ENCODE measurements at places on chromosomes 13 and 19.

- DNase-seq, result no peak
Measured at GRCh38 chr13:33139184-33139583, 123.0 kb downstream of the KL start.

GRCh38 chr13:71632721-71633120, 234.3 kb downstream of the DACH1 start:
- no peak for DNase-seq

- DNase-seq, result no peak
Measured at GRCh38 chr13:24280720-24281119, 28.7 kb upstream of the C1QTNF9 start.

GRCh38 chr19:51064534-51065220, at the start of gene KLK13:
KLK13 (minus strand) TSS chr19:51065092; CDS start chr19:51065067, 25 bp downstream.
- no peak for DNase-seq

DNA sequence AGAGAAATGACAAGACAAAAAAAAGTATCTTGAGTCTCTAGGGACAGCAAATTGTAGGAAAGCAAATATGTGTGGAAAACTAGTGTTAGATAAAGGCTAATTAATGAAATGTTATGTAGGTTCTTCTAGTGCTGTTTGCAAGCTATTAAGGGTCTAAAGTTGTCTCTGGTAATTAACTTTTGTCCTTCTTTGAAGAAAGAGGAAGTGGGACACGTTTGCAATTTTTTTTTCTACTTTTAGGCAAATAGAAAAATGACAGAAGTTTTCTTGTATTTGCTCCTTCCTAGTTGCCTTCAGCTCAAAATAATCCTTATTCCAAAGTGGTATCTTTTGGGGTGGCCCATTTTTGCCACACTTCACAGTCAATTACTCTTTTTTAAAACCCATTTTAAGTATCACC, 1877.7 kb upstream of the PRR20A start:
- DNase-seq, result no peak

DNA sequence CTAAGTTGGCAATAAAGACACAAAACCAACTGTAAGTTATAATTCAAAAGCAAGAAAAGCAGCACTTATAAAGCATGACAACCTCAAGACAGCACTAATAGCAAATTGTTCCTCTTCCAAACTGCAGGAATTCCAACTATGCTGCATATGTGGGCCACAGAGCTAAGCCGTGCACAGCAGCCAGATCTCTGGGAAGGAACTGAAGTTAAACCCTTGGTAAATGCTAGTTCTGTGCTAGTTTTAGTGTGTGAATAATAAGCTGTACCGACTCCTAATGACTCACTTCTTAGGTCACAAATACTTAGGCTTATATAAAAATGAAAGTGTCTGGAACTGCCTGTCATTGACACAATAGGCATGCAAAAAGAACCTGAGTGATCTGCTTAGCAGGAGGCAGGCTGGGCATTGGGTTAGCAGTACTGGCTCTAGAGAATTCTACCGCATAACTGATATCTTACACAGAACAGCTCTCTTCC, 21.2 kb upstream of the GTF3A start:
- DNase-seq, result no peak

GRCh38 chr13:45199711-45200110, 1.1 kb downstream of the KCTD4 start:
- DNase-seq, result no peak

DNA sequence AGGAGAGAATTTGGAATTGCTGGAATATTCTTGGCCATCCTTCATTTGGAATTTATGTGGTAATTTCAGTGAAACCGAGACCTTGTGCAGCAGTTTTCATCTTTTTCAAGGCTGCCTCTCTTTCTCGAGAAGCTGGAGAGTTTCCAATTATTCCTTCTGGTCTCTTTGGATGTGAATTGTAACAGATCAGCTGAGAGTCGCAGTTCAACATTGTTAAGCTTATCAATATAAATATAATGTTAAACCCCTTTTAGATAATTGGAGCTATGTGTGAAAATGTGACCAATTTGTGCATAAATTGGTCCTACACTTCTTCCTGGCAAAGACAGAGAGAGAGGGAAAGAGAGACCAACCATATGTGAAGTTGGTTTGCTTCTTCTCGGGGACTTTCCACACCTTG, 425.6 kb downstream of the TSHZ3 start:
- no peak for DNase-seq

GRCh38 chr13:112446867-112447266, 70.7 kb downstream of the SPACA7 start:
- no peak for DNase-seq

DNA sequence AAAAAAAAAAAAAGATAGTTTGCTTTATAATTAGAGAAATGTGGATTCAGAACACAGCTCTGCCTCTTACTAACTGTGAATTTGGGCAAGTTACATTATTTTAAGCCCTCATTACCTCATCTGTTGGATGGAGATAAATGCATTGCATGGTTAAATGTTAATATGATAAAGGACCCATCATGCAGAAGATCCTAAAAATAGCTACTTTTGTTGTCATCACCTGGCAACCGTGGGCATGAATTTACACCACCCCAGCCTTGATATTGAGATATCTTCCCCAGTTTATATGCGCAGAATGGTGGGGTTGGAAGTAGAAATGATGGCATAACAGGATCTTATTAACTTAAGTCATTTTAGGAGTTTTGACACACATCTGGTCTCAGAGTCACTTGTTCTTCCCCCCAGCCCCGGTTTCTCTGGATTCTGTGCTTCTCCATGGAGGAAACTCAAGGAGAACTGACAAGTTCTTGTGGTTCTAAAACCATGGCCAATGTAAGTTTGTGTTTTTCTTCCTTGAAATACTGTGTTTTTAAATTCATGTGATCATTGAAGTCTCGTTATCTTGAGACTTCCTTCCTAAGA, 8.9 kb downstream of the ZNF546 start:
- DNase-seq, result no peak

- DNase-seq, result no peak
Measured at GRCh38 chr13:19053561-19053960, 128.1 kb downstream of the TUBA3C start.

DNA sequence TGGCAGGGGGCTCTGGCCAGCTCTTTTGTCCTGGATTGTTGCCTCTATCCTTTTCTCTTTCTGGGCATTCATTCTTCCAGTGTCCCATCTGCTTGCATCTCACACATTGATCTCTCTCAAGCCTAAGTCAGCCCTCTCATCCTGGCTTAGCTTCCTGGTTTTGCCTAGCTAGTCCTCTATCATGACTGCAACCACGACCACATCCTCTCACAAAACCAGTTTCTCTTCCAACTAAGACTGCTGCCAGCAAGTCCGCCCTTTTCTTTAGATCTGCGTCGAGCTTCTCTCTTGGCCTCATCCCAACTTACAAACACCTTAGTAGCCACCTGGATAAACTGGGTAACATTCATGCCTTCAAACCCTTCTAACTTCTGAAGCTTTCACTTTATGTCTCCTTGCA, 212.2 kb upstream of the HTR2A start:
- no peak for DNase-seq

- no peak for DNase-seq
Measured at GRCh38 chr13:50387051-50387581, 371.9 kb downstream of the KCNRG start.

- DNase-seq, result no peak
Measured at GRCh38 chr13:107669391-107669993, 545.8 kb downstream of the LIG4 start.
